IPS DF 6.9 (cell line): ENCODE measurements at places on chromosomes 4 and X.

DNA sequence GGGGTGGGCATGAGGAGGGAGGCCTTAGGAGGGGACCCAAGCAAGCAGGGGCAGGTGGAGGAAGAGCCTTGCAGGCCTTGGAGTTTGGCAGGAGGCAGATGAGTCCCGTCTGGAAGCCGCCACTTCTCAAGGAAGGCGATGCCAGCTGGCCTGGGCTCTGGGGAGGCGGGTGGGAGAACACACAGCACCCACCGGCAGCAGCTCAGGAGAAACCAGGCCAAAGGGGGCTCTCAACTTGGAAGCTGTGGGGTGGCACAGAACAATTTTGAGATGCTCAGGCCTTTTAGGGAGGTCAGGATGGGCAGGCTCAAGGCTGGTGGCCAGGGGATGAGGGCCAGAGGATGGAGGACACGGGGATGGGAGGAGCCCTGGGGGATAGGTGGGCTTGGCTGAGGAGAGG is 11.6 kb upstream of the DUSP9 start:
- no peak for DNase-seq

- no peak for DNase-seq
Observed at GRCh38 chr4:186724058-186724863, 605 bp upstream of the FAT1 start.

- no peak for DNase-seq
Observed at GRCh38 chr4:97104006-97104405, 1039.3 kb downstream of the STPG2 start.

- no peak for DNase-seq
Observed at GRCh38 chr4:183576701-183577404, 72.0 kb downstream of the ING2 start.

GRCh38 chr4:19135895-19136633 is 1114.5 kb upstream of the LCORL start:
- DNase-seq, result no peak

- DNase-seq, result no peak
Observed at GRCh38 chrX:10529344-10529743, 91.0 kb downstream of the MID1 start.

DNA sequence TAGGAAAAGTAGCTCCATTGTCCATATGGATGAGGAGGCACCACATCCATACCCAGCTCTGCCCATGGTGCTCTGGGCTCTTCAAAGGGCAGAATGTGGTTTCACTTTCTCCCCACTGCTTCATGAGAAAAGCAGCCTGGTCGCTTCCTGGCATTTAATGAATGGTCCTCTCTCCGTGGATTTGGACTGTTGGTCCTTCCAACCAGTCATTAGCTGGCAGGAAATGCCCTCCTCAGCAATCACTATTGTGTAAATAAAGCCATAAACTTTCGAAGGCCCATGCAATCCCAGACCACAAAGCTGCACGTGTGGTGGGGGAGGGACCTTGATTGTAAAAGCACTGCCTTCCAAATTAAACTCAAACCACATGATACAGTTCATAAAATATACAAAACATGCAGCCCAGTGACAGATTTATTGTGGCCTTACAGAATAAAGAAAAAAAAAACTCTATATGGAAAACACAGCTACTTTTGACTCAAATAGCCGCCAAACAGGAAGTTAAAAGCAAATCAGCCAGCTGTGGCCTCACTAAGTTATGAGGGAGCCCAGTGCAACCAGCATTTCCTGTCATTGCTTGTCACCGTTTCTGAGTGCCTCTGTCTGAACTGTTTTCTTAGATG is 8.1 kb downstream of the MBNL3 start:
- DNase-seq, result no peak
